ENCODE measurements at places on chromosomes 3 and 15.

DNA sequence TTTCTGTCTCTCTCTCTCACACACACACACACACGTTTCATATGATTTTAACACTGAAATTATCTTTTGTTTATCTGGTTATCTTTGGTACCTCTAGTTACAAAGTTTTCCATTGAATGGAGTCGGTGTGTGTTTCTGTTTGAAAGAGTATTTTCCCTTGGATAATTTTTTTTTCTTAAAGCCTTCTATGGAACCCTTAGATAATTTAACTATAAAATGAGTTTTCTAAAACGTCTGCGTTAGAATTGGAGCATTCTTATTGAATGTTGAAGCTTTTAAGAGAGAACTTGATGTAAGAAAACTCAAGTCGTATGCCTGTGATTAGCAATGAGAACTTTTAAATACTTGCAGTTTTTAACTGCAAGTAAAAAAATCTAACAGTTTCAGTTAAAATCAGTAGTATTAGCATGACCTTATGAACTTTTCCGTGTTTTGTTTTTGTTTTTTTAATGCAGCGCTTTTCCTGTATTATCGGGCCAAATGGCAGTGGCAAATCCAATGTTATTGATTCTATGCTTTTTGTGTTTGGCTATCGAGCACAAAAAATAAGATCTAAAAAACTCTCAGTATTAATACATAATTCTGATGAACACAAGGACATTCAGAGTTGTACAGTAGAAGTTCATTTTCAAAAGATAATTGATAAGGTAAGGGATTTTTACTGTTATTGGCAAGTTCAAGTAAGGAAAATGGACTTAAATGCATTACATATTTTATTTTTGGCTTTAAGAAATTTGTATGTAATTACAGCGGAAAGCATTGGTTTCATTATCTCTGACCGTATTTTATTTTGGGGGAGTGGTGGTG is 3.0 kb downstream of the SMC4 start:
- no peak for DNase-seq

- DNase-seq, result no peak
Measured at GRCh38 chr3:50369012-50369670, 9.8 kb upstream of the TMEM115 start.

GRCh38 chr15:69082021-69082502 is 67.6 kb downstream of the NOX5 start:
- DNase-seq, result no peak

GRCh38 chr3:161093895-161094294 is 11.3 kb downstream of the B3GALNT1 start:
- DNase-seq, result no peak

GRCh38 chr15:75531041-75531450 is 48.1 kb downstream of the PTPN9 start:
- DNase-seq, result no peak

DNA sequence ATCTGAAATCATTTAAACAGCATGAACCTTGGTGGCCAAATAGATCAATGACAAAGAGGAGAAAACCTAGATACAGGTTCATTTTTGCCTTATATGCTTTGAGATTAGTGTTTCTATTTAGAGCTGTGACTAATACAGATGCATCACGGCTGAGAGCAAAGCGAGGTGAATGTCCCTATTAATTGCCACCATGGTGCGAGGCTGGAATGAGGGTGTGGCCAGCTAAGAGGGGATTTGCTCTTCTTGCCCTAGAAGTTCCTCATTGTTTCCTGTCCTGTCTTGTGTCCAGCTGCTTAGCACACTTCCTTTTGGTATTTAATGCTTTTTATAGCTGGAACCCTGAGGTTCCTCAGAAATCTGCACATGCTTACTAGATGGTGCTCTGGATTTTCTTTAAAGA is 339.1 kb upstream of the RGMA start:
- no peak for DNase-seq

GRCh38 chr3:81468391-81468790 is 293.1 kb downstream of the GBE1 start:
- no peak for DNase-seq
